HFFc6 (cell line): ENCODE measurements at places on chromosomes 12 and 14.
A peak's percentile ranks its signal among the peaks of the same experiment; 100 is the strongest.

DNA sequence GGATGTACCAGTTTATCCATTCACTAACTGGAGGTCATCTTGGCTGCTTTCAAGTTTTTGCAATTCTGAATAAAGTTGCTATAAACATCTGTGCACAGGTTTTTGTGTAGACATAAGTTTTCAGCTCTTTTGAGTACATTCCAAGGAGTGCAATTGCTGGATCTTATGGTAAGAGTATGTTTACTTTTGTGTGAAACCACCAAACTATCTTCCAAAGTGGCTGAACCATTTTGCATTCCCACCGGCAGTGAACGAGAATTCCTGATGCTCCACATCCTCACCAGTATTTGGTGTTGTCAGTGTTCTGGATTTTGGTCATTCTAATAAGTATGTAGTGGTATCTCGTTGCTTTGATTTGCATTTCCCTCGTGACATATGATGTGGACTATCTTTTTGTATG is 150.5 kb upstream of the BCL2L14 start:
- no peak for DNase-seq

DNA sequence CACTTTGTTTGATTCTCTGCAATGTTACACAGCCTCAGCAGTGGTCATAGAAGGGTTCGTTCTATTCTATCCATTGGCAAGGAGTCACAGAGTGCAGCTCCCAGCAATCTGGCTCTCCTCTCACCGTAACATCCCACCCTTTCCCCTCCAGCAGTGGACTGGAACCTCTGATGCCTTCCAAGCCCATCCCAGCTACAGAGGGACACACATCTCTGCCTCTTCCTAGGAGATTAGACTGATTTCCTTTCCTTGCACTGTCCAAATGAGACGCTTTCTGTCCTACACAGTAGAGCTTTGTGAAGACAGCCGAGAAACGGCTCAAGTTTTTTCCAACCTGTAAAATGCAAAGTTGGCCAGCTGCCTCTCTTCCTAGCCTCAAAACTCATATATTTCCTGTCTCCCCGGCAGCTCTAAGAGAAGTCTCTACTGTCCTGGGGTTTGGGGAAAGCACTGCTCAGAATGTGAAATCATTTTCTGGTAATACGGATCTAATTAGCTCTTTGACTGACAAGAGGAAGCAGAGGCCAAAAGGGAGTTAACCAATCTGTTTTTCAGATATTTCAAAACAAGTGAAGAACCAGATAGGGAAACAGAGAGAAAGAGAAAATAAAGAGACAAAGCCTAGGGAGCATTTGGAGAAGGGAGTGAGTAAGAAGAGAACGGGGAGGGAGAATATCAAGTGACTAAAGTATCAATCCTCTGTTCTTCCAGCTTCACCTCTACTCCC is 516 bp downstream of the NINJ2 start:
- no peak for DNase-seq

GRCh38 chr12:26608706-26609105 is 224.3 kb downstream of the ITPR2 start:
- no peak for DNase-seq

DNA sequence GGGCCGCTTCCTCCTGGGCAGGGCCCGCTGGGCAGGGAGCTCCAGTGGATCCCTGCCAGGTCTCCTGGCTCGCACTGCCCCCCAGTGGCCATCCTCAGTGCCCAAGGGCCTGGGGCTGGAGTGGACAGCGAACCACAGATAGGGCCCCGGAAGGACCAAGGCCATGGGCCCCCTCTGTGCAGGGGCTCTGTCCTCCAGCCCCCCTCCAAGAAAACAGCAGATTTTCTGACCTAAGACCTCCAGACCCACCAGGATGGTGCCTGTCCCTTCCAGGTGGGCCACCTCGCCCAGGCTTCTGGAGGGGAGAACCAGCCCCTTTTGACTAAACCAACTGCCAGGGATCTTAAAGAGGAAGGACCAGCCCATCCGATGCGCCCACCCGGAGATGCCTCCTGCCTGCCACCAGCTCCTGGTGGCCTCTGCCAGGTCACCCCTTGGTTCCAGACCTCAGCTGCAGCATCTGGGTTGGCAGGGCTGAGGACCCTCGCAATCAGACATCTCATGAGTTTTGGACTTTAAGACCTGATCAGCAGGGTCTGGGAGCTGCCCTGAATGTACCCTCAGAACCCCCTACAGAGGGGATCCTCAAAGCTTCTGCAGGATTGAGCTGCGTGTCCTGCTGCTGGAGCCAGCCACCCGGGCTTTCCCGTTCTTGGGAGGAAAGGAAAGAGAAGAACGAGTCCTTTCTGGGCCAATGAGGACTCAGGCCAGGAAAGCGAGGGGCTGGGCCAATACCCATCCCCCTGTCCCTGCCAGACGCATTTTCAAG is 325.8 kb upstream of the DIO3 start:
- DNase-seq, result peak; percentile 41

GRCh38 chr12:450438-450837 is 9.3 kb upstream of the B4GALNT3 start:
- no peak for DNase-seq

DNA sequence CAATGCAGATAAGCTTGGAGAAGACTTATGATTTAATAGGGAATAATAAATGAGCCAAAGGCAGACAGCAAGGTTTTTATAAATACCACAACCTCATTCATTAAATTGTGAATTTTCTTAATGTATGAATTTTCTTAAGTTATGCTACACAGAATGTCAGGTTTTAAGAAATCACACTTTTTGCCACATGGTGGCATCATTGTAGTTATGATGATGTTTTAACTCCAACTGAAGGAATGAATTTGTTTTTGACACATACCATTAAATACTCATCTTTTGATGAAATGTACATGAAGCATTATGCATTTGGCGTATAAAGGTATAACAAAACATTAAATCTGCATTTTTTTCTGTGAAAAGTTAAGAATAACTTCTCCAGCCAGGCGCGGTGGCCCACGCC is 524.1 kb upstream of the FBXO33 start:
- DNase-seq, result no peak

GRCh38 chr12:38328306-38328895 is 11.8 kb downstream of the ALG10B start:
- DNase-seq, result peak; percentile 56

DNA sequence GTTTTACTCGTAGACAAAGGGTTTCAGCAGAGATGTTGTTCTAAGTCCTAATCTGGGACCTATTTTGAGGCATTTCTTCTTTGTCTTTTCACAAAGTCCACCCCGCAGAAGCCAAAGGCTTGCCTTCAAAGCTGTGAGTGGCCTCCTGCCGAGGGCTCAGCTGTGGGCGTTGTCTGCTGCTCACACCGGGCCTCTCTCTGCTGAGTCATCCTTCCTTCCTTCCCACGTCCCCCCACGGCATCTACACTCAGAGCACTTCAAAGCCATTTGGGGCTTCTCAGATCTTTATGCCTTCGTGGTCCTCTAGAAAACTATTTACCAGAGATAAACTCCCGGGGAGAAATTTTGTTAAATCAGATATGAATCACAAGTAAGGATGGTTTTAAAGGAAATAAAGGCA is 115.9 kb upstream of the TMPO start:
- DNase-seq, result peak; percentile 57

- DNase-seq, result no peak
These were observed 566.9 kb downstream of the NRXN3 start for GRCh38 chr14:78737116-78737515.

- no peak for DNase-seq
These were observed 55.3 kb upstream of the AMN1 start for GRCh38 chr12:31783996-31784645.

DNA sequence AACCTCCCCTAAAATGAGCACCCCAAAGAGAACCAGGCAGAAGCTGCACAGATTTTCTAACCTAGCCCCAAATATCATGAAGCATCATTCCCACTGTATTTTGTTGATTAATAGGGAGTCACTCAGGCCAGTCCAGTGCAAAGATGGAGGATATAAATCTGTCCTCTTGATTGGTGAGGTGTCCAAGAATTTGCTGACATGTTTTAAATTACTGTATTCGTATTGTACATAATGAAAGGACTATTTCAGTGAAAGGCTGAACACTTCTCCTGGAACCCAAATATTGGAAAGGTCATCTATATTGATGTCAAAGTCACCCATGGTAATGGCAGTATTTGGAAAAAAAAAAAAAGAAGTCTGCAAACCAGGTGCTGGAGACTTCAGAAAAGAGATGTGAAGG is 477.5 kb downstream of the RMST start:
- no peak for DNase-seq

DNA sequence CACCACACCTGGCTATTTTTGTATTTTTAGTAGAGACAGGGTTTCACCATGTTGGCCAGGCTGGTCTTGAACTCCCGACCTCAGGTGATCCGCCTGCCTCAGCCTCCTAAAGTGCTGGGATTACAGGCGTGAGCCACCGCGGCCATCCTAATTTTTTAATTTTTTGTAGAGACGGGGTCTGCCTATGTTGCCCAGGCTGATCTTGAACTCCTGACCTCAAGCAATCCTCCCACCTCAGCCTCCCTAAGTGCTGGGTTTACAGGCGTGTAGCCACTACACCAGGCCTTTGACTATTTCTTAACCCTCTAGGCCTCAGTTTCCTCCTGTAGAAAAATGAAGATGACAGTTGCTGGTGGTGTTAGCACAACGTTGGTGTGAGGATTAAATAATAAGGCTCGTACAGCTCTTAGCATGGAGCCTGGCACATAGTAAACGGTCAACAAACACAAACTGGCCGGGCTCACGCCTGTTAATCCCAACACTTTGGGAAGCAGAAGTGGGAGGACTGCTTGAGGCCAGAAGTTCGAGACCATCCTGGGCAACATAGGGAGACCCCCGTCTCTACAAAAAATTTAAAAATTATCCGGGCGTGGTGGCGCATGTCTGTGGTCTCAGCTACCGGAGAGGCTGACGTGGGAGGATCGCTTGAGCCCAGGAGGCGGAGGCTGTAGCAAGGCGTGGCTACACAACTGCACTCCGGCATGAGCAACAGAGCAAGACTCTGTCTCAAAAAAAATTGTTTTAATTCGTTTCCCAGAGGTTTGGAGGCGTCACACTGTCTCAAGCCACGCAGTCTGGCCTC is 979 bp downstream of the DDX54 start:
- no peak for DNase-seq
